ENCODE measurements at places on chromosomes 5 and 9. TPM values are rescaled to one million over a fixed set of nuclear protein-coding genes. Genes with fewer than 3 reads are reported as not detected.

The CARTPT gene
- total RNA-seq, result not detected

The CBY3 gene
- not detected for total RNA-seq

The PLPPR1 gene
- not detected for total RNA-seq

The ACOT12 gene
- total RNA-seq, result 2.0 TPM

The PCDHGB3 gene
- total RNA-seq, result 5.8 TPM

The EIF4E1B gene
- not detected for total RNA-seq

The PDE6A gene
- total RNA-seq, result under 0.01 TPM

The SLC36A2 gene
- not detected for total RNA-seq

The MUSK gene
- total RNA-seq, result 0.66 TPM

The SLC2A6 gene
- 5.6 TPM for total RNA-seq

The PPP2R2B gene
- total RNA-seq, result 1.5 TPM

The LCN6 gene
- total RNA-seq, result not detected

The TMEM174 gene
- not detected for total RNA-seq

The ATP10B gene
- total RNA-seq, result not detected

The SHOC1 gene
- under 0.01 TPM for total RNA-seq

The FOXD4 gene
- total RNA-seq, result 0.26 TPM

The PCDHGA12 gene
- 13.7 TPM for total RNA-seq

The CDC25C gene
- 0.26 TPM for total RNA-seq

The LCN12 gene
- total RNA-seq, result not detected

The SSNA1 gene
- 56.3 TPM for total RNA-seq

The NR5A1 gene
- not detected for total RNA-seq

The OTP gene
- not detected for total RNA-seq

The NME5 gene
- 2.5 TPM for total RNA-seq

The ANKRD18A gene
- total RNA-seq, result not detected

The LOX gene
- total RNA-seq, result 33.4 TPM

The CCL21 gene
- total RNA-seq, result not detected

The C9orf50 gene
- 0.17 TPM for total RNA-seq

The TMEM252 gene
- not detected for total RNA-seq

The OCLN gene
- total RNA-seq, result 2.3 TPM

The NDUFS4 gene
- total RNA-seq, result 147 TPM

The TSSK1B gene
- 0.50 TPM for total RNA-seq

The C5orf58 gene
- not detected for total RNA-seq

The CAVIN4 gene
- total RNA-seq, result 1.5 TPM

The TMEM171 gene
- under 0.01 TPM for total RNA-seq

The CEMIP2 gene
- 46.2 TPM for total RNA-seq

The PROB1 gene
- 0.77 TPM for total RNA-seq

The PDCD1LG2 gene
- total RNA-seq, result 6.9 TPM

The HAVCR2 gene
- 3.6 TPM for total RNA-seq

The SUSD3 gene
- total RNA-seq, result 4.6 TPM

The ARPC5L gene
- total RNA-seq, result 11.0 TPM

The ARID3C gene
- total RNA-seq, result under 0.01 TPM

The ANKRD34B gene
- not detected for total RNA-seq

The PAPPA gene
- 33.4 TPM for total RNA-seq

The CNTLN gene
- total RNA-seq, result 16.7 TPM

The RHOBTB3 gene
- 337 TPM for total RNA-seq

The KCNN2 gene
- total RNA-seq, result 0.50 TPM

The SHISAL2B gene
- total RNA-seq, result not detected
